Pancreas (tissue), 10 donors: ENCODE measurements at places on chromosomes 4 and X. TPM values are rescaled to one million over a fixed set of nuclear protein-coding genes. Genes with fewer than 3 reads are reported as not detected.

- H3K27me3 ChIP-seq: no peaks in the 10 kb centered on the region
- H3K4me3 ChIP-seq: no peak overlapping the region
- no peaks in the 10 kb centered on the region for H3K36me3 ChIP-seq
- H3K4me1 ChIP-seq: no peaks in the 10 kb centered on the region
- H3K27ac ChIP-seq: no peak overlapping the region
- DNase-seq: no peak
These were observed 35.3 kb upstream of the DCX start for GRCh38 chrX:111447298-111447697.

GRCh38 chr4:151029537-151029936 is 14.5 kb upstream of the LRBA start:
- no peaks in the 10 kb centered on the region for H3K4me1 ChIP-seq
- H3K36me3 ChIP-seq: no peaks in the 10 kb centered on the region
- no peaks in the 10 kb centered on the region for H3K27me3 ChIP-seq

GRCh38 chr4:134160211-134160610 is 41.4 kb downstream of the PABPC4L start:
- H3K27me3 ChIP-seq: no peaks in the 10 kb centered on the region
- H3K36me3 ChIP-seq: no peaks in the 10 kb centered on the region
- H3K4me3 ChIP-seq: no peak overlapping the region
- no peak for DNase-seq

Gene PDGFRA
- total RNA-seq: 43.0 TPM

Gene ADGRL3
- total RNA-seq: 0.43 TPM
